ENCODE measurements at places on chromosomes 6 and 20.

- DNase-seq, result no peak
Observed at GRCh38 chr6:65285275-65285674, 421.8 kb downstream of the EYS start.

DNA sequence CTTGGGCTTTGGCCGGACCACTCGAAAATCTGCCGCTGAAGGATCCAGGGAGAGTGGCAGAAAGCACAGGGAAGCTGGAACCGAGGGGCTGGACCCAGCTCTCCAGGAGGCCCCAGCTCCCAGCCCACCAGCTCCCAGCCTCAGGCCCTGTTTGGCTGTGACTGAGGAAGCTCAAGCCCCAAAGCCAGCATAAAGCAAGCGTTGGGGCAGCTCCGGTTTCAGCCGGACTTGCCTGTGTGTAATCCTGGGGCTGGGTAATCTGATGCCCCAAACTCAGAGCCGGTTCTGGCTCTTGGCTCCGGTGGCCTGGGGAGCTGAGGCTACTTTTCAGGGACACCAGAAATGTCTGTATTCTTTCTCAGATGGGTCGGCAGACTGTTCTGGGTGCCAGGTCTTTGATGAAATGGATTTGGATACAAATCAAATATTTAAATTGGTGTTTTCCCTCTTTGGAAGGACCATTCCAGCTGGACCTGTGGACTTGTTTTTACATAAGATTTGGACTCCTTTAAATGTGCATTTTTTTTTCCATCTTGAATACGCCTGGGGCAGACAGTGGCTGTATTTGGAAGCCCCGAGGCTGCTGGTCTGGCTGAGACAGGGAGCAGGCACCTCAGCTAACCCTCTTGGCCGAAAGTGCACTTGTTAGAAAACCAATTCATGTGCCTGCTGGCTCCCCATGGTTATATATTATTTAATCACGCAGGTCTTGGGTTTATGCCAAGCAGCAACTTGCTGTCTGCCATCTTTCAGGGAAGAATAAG is 29.7 kb downstream of the RPP40 start:
- DNase-seq, result no peak

DNA sequence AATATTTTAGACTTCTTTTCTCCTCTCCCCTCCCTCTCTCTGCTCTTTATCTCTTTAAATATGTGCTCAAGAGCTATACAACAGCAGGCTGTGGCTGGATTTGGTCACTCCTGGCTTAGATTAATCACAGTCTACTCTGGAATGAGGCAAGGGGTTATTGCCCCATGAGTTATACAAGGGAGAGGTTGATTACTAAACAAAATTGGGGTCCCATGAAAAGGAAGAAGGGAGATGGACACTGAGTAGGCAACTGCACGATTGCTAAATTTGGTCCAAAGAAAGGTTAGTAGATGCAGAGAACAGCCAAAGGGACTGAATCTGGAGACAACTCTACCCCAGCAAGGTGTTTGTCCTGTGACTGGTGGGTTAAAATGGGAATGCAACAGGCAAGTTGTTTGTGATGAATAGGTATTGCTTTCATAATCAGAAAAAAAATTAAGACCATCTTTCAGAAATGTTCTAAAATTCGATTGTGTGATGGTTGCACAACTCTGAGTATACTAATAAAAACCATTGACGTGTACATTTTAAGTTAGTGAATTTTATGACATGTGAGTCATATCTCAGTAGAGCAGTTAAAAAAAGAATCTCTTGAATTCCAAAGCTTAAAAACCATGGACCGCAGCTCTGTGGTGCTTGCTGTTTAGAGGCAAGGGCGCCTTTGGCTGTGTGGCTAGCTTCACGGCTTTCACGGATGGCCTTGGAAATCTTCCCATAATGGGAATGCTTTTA is 57.1 kb downstream of the KIZ start:
- DNase-seq, result no peak

DNA sequence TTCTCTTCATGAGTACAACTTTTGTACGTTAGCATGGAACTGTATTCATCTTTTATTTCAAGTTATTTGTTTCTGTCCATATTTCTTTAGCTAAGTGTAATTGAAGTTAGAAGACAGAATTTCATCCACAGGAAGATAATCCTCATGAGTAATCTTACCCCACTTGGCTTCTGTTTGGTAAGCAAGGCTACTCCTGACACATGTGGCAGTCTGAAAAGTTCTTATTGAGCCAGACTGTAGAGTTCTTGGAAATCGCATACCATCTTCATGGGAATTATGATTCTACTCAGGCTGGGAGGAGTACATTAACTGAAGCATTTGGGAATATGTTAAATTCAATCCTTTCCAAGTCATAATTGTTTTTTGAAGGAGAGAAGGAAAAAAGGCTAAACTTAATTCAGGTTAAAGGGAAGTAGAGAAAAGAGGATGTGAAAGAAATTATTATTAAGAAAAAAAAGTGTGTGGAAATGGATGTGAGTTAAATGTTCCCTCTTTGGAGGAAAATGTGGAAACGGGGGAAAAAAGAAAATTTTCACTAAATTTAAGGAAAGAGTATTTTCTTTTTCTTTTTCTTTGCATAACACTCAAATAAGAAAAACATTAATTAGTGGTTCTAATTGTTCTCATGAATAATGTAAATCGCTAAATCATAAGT is 41.5 kb upstream of the TENT5A start:
- DNase-seq, result no peak

- DNase-seq, result no peak
Observed at GRCh38 chr20:47221036-47221625, 135.4 kb downstream of the ZMYND8 start.

DNA sequence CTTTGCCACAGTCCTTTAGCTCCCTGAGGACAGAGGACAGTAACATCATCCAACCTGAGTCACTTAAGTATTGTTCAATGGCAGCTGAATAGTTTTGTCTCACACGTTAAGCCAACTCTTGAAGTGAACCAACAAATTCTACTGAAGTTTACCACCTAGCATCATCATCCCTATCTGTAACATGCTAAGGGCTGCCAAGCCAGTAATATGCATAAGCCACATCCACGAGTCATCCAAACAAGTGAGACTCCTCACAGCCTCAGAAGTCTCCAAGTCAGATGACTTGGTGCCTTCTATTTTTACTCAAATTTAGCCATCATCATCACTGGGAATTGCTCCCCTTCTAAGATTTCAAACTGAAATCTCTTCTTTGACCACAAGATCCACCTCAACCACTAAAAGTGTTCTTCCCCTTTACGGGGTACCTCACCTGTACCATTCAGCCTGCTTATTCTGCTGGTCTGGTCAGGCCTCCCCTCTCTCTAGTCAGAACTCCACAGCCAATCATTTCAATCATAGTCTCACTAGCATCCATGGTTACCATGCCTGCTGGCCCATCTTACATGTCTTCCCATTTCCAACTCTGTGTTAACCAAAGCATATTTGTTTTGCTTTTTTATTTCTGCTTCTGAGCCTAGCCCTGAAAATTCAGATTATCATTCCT is 73.7 kb downstream of the DTNBP1 start:
- no peak for DNase-seq

GRCh38 chr6:13147376-13147775 is 181.0 kb downstream of the TBC1D7 start:
- no peak for DNase-seq

GRCh38 chr20:53077373-53078205 is 105.4 kb downstream of the TSHZ2 start:
- DNase-seq, result no peak

- no peak for DNase-seq
Observed at GRCh38 chr6:159557031-159557430, 136.0 kb downstream of the SOD2 start.

DNA sequence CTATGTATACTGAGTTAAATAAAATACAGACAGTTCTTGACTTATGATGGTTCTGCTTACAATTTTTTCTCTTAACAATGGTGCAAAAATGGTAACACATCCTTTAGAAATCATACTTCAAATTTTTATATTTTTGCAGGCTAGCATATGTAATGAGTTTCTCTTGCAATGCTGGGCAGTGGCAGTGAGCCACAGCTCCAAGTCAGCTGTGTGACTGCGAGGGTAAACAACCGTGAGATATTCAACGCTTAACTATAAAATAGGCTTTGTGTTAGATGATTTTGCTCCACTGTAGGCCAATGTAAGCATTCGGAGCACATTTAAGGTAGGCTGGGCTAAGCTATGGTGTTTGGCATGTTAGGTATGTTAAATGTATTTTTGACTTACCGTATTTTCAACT is 136.1 kb downstream of the PLCB4 start:
- no peak for DNase-seq

DNA sequence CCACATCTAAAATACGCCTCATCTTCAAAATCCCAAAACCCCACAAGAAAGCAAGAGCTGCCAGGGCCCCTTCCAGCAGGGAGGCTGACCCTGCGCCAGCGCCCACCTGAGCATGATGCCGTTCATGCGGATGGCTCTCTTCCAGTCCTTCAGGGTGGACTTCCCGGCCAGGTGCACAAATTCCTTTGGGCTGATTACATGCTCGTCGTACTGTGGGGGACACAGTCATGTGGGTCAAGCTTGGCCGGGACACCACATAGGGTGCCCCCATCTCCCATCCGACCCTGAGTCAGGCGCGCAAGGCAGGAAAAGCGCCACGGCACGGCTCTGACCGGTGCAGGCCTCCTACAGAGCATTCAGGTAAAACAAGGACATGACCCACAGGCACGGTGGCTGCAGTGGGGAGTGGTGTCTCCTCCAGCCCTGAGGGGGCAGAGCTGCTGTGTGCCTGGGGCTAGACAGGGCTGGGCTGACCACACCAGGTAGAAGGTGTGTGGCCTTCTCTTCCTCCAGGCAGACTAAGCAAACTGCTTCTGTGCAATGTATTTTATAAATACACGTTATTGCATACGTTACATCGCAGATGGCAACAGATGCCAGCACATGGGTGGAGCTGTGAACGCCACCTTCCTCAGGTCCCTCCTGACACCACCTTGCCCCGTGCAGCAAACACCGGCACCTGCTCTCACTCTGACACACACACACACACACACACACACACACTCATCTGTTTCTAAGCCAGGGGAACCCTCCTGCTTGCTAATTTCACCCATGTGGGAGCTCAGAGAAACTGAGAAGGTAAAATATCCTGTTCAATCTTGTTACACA is 23.8 kb upstream of the HELZ2 start:
- no peak for DNase-seq

- DNase-seq, result no peak
Observed at GRCh38 chr20:5448449-5449118, 131.8 kb upstream of the PROKR2 start.

DNA sequence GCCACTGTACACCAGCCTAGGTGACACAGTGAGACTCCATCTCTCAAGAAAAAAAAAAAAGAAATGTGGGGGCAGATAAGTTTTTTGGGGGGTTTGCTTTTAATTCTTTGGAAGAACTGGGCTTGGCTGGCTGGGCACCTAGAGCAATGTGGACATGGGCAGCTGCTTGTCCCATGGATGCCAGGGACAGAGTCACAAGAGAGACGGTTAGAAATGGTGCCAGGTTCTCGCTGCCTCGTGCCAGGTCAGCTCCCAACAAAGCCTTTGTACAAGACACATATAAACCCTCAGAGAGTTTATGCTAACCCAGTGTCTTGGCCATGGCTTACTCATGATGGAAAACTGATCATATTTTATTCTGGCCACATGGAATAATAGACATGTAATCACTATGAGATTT is 76.2 kb upstream of the ESR1 start:
- no peak for DNase-seq

GRCh38 chr6:137740967-137741761 is 125.9 kb upstream of the TNFAIP3 start:
- DNase-seq, result no peak

DNA sequence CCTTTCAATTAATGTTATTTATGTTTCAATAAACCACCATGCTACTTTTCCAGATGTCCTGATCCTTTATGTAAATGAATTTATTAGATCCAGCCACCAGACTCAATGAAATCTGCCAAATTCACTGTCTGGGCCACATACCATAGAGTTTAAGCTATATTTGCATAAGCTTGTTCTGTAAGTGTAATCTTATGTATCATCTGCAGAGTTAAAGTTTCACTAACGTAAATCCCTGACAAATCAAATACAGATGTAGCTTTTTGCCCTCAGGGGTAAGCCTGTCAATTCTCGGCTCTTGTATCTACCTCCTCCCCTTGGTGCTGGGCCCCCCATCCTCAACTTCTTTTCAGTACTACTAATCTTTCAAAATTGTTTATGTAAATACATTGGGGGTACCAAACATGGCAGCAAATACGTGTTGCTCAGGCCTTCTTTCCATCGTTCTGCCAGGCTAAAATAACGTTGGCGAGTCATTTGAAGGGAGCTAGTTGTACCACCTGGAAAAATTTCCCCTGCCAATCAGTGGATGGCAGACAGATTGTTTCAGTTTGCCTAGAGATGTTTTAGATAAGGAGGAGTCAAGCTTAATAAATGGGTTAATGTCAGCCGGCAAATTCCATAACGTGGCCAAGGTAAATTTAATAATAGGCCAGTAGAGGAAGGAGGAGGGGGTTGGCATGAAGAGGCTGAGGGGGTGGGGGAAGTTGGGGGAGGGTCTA is 79.6 kb downstream of the RPS12 start:
- no peak for DNase-seq

- DNase-seq, result no peak
Observed at GRCh38 chr6:84078335-84078734, 44.8 kb downstream of the MRAP2 start.

DNA sequence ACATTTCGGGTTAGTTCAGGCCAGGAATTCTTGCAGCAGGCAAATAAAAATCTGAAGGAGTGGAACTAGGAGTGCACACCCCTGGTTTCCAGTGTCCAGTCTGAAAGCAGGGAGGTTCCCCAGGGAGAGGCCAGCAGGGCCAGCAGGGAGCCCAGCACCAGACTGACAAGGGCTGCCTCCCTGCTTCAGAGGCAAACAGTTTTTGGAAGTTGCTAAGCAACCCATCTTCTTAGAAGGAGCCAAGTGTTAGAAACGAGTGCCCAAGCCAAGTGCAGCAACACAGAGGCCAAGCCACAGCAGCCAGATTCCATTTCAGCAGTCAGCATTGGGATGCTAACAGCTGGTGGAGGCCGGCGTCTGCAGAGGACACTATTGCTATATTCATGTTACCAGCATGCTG is 179.1 kb downstream of the SYNDIG1 start:
- no peak for DNase-seq

DNA sequence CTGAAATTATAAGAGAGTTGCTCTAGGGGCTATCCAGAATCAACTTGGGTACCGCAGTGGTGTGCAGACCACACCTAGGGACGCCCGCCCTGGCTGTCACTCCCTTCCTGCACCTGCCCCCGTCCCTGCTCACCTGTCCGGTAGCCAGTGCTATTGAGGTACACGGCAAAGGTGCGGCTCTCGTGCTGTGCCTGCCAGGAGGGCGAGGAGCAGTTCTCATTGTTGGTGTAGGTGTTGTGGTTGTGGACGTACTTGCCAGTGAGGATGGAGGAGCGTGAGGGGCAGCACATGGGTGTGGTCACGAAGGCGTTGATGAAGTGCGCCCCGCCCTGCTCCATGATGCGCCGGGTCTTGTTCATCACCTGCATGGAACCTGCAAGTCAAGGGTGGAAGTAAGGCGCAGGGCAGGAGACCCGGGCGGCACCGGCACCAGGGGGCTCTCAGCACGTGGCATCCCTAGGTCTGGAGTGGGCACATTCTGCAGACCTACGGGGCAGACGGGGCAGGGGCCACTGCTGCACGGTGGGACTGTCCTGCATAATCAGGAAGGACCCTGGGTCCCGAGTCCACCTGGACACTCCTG is 48.6 kb downstream of the SULF2 start:
- DNase-seq, result no peak

GRCh38 chr6:90229331-90230010 is 67.2 kb downstream of the BACH2 start:
- no peak for DNase-seq

Data from cortex of kidney (tissue), 1 donor.